B cell (primary cell): ENCODE measurements at places on chromosomes 2 and 18. TPM values are rescaled to one million over a fixed set of nuclear protein-coding genes. Genes with fewer than 3 reads are reported as not detected.

- DNase-seq, result no peak
- no peak overlapping the region for H3K27ac ChIP-seq
- H3K4me1 ChIP-seq, result no peaks in the 10 kb centered on the region
- H3K36me3 ChIP-seq, result no peaks in the 10 kb centered on the region
- no peaks in the 10 kb centered on the region for H3K27me3 ChIP-seq
- no peak overlapping the region for H3K4me3 ChIP-seq
These were observed 70.2 kb downstream of the SOCS6 start for GRCh38 chr18:70359071-70359470.

DNA sequence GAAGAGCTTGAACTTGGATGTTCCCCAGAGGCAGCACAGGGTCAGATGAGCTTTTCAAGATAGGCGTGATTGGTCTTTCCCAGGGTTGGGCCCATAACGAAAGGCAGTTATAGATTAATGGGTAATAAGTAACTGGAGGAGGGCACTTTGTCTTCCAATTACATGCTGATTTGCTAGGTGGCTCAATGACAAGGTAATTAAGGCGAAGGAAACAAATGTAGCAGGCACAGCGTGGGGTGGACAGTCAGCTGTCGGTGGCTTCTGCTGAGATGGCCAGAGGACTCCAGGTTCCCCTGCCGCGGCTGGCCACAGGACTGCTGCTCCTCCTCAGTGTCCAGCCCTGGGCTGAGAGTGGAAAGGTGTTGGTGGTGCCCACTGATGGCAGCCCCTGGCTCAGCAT is at the start of gene UGT1A4:
Gene UGT1A4 (plus strand): TSS at position 185 of the 400 bp plus-strand sequence. CDS start 85 bp downstream, at position 270.
- no peak within 1 kb of the TSS for H3K27ac ChIP-seq
- no peaks in the 10 kb centered on the region for H3K4me1 ChIP-seq
- no peak for DNase-seq
- no peak within 1 kb of the TSS for H3K4me3 ChIP-seq

DNA sequence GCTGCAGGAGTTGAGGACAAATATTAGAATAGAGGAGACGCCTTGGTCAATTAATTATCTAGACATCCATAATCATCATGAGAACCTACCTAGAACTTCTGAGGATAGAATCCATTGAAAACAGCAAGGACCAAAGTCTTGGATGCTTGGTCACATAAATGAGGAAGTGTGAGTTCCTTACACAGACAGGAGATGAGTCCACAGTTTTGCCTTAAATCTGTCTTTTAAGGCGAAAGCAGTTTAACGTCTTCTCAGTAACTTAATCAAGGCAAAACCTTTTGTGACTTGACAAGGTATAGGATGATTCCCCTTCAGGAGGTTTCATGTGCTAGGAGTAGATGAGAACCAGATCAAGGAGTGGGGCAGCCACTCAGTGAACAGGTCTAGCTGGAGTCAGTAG is 1783.2 kb upstream of the CELF4 start:
- H3K27ac ChIP-seq, result no peak overlapping the region
- no peaks in the 10 kb centered on the region for H3K4me1 ChIP-seq
- H3K36me3 ChIP-seq, result no peaks in the 10 kb centered on the region
- H3K27me3 ChIP-seq, result no peaks in the 10 kb centered on the region

DNA sequence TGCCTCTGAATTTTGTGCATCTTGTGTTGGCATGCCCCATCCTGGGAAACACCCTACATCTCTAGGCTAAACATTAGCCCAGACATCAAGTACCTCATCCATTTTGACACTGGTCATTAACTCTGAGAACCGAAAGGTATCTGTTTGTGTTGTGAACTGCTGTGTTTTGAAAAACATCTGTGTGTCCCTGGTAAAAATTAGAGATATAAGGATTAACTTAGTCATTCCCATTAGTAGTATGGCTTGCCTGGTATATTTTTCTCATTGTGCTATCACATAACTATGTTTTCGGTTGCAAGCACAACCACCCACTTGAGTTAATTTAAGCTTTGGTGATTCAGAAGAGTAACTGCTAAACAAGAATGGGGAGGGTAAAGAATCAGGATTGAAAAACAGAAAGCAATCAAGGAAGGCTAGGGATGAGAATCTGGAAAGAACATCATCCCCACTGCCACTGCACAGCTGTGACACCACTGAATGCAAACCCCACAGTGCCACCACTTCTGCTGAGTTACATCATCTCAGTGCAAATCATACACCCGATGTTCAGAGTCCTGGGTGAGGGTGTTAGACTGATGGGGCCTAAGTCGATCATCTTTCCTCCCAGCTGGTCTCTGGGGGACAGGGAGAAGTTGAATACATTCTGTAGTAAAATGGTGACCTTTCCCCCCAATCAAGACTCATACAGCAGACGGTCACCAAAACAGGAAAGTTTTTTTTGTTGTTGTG is 234.0 kb downstream of the EPHA4 start:
- H3K4me1 ChIP-seq, result no peaks in the 10 kb centered on the region
- no peaks in the 10 kb centered on the region for H3K36me3 ChIP-seq
- no peak for DNase-seq
- no peaks in the 10 kb centered on the region for H3K27me3 ChIP-seq
- H3K4me3 ChIP-seq, result no peak overlapping the region
- H3K27ac ChIP-seq, result no peak overlapping the region

GRCh38 chr2:14909795-14910194 is 277.3 kb downstream of the LRATD1 start:
- no peak overlapping the region for H3K27ac ChIP-seq
- H3K27me3 ChIP-seq, result no peaks in the 10 kb centered on the region
- no peak for DNase-seq
- no peaks in the 10 kb centered on the region for H3K36me3 ChIP-seq
- H3K4me3 ChIP-seq, result no peak overlapping the region

DNA sequence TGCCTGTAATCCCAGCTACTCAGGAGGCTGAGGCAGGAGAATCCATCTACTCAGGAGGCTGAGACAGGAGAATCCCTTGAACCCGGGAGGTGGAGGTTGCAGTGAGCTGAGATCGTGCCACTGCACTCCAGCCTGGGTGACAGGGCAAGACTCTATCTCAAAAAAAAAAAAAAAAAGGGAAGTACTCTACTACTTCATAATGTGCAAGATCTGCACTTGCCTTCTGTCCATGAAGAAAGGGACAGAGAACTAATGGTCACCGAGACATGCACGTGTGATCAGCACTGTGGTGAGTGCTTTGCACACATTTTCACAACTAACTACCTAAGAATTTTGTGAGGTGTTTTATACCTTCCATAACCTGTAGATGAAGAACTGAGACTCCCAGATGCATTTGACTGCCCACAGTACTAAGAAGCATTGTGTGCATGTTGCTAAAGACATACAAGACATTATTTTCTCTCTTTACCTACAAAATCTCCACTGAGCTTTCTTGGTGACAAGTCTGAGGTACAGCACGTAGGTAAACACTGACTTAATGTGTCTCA is 784.8 kb upstream of the ID2 start:
- no peaks in the 10 kb centered on the region for H3K36me3 ChIP-seq
- no peak for DNase-seq
- peaks cover 8% of the 10 kb centered on the region for H3K4me1 ChIP-seq
- H3K27ac ChIP-seq, result no peak overlapping the region

GRCh38 chr2:37271376-37272067 is 40.1 kb downstream of the NDUFAF7 start:
- no peak overlapping the region for H3K27ac ChIP-seq
- peaks cover 15% of the 10 kb centered on the region for H3K36me3 ChIP-seq
- no peak overlapping the region for H3K4me3 ChIP-seq
- no peaks in the 10 kb centered on the region for H3K27me3 ChIP-seq
- no peak for DNase-seq
- H3K4me1 ChIP-seq, result no peaks in the 10 kb centered on the region

DNA sequence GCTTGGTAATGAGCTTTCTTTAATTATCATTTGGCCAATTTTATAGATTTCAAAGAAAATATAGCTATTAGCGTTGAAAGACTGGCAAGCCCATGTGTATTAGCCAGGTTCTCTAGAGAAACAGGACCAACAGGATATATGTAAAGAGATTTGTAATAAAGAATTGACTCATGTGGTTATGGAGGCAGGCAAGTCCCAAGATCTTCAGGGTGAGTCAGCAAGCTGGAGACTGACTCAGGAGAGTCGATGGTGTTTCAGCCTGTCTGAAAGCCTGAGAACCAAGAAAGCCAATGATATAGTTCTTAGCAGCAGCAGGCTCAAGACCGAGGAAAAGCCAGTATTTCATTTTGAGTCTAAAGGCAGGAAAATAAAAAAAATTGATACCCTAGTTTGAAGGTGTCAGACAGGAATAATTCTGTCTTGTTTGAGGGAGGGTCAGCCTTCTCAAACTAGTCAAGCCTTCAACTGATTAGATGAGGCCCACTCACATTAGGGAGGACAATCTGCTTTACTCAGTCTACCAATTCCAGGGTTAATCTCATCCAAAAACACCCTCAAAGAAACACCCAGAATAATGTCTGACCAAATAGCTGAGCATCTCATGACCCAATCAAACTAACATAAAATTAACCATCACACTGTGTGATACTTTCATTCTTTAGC is 78.3 kb upstream of the CRIM1 start:
- no peaks in the 10 kb centered on the region for H3K27me3 ChIP-seq
- H3K36me3 ChIP-seq, result no peaks in the 10 kb centered on the region
- no peak overlapping the region for H3K27ac ChIP-seq
- no peak overlapping the region for H3K4me3 ChIP-seq
- no peak for DNase-seq
- H3K4me1 ChIP-seq, result no peaks in the 10 kb centered on the region

DNA sequence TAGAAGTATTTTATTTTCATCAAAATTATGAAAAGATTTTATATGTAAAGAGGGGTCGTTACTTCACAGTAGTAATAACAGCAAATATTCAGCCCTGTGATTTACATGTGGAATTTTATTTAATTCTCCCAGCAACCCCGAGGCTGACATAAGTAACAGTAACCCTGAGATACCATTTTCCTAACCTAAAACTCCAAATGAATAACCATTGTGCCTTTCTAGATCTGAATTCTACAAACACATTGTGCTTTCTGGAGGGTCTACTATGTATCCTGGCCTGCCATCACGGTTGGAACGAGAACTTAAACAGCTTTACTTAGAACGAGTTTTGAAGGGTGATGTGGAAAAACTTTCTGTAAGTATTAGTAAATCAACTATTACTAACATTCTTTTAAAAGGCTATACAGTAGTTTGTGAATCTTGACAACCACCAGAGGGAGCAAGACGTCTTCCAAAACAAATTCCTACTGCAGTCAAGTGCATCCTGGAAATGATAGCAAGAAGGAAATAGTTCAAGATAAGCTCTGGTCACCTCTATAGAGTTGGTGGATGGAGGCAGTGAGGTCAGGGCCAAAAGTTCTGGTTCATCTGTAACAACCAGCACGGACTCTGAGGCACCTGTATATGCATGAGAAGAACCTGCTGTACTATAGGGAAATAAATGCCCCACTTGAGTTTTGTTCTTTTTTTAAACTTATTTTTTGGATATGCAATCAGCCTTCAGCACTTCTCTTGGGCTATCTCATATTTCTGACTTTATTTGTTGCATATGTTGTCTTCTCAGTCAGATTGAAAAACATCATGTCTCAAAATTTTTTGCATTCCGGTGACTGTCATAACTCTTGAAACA is 37.4 kb downstream of the ACTR2 start:
- H3K36me3 ChIP-seq, result peaks cover 77% of the 10 kb centered on the region
- no peak overlapping the region for H3K4me3 ChIP-seq
- peak; percentile 62 for DNase-seq
- H3K4me1 ChIP-seq, result no peaks in the 10 kb centered on the region

DNA sequence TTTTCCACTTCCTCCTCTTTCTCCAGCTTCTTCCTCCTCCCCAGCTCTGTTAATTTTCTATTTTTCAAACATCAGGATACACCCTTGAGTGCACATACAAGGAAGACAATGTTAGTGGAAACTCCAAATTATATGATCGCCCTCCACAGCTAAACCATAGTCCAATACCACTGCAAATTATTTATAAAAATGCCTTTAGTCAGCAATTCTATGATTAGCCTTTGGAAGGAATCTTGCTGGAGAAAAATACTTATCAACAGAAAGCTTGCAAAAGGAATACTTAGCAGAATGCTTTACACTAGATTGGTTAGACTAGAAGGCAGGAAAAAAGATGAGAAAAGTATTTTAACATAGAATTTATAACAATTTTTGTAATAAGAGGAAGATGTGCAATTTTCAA is 178.9 kb downstream of the FAM124B start:
- no peak overlapping the region for H3K27ac ChIP-seq
- H3K4me1 ChIP-seq, result no peaks in the 10 kb centered on the region
- H3K4me3 ChIP-seq, result no peak overlapping the region
- no peaks in the 10 kb centered on the region for H3K27me3 ChIP-seq
- no peaks in the 10 kb centered on the region for H3K36me3 ChIP-seq

- H3K36me3 ChIP-seq, result peaks cover 6% of the 10 kb centered on the region
- DNase-seq, result no peak
- no peak overlapping the region for H3K4me3 ChIP-seq
- H3K27ac ChIP-seq, result no peak overlapping the region
- H3K27me3 ChIP-seq, result no peaks in the 10 kb centered on the region
These were observed 4.6 kb upstream of the CLK1 start for GRCh38 chr2:200869014-200869413.

DNA sequence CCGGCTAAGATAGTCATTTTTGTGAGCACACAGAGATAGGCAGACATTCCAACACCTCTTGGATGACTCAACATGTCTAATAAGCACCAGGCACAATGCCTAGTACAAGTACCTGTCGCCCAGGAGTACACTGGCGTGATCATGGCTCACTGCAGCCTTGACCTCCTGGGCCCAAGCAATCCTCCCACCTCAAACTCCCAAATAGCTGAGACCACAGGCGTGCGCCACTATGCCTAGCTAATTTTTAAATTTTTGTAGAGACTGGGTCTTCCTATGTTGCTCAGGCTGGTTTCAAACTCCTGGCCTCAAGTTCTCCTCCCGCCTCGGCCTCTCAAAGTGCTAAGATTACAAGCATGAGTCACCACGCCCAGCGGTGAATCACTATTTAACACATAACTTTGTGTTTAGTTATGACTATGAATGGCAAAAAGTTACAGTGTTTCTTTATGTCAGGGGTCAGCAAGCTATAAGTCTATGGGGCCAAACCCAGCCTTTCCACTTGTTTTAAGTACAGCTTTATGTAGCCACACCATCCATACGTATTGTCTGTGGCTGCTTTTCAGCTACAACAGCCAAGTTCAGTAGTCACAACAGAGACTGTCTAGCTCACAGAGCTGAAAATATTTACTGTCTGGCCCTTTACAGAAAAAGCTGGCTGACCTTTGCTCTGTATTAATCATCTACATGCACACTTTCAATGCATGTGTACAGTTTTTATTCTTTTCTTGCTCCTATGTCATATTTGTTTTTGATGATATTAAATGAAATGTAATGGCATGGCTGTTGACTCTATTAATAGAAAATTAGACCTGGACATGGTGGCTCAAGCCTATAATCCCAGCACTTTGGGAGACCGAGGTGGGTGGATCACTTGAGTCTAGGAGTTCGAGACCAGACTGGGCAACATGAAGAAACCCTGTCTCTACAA is 18.7 kb downstream of the ORC2 start:
- H3K4me1 ChIP-seq, result no peaks in the 10 kb centered on the region
- no peak for DNase-seq
- no peak overlapping the region for H3K4me3 ChIP-seq
- peaks cover 1% of the 10 kb centered on the region for H3K36me3 ChIP-seq

GRCh38 chr2:47771211-47771610 is 11.7 kb upstream of the MSH6 start:
- no peak for DNase-seq
- no peak overlapping the region for H3K27ac ChIP-seq
- no peak overlapping the region for H3K4me3 ChIP-seq
- H3K4me1 ChIP-seq, result peaks cover 9% of the 10 kb centered on the region
- H3K36me3 ChIP-seq, result no peaks in the 10 kb centered on the region

Gene FOXD4L1
- total RNA-seq, result 0.32 and 0.81 TPM in 2 replicates

Gene RTKN
- total RNA-seq, result 10.5 and 12.2 TPM in 2 replicates

Gene NETO1
- total RNA-seq, result 7.2 and 10.5 TPM in 2 replicates

Gene POTEC
- not detected in 2 replicates for total RNA-seq

Gene C2orf74
- total RNA-seq, result 16.2 and 18.3 TPM in 2 replicates

Gene MATN3
- not detected in 2 replicates for total RNA-seq

Gene SCN9A
- total RNA-seq, result not detected in 2 replicates

Gene UPP2
- not detected in 2 replicates for total RNA-seq

Gene PROKR1
- total RNA-seq, result not detected in 2 replicates

Gene IL37
- total RNA-seq, result 0.79 TPM in 1 of 2 replicates, not detected in the other

Gene SLC4A3
- total RNA-seq, result not detected in 2 replicates

Gene COLEC12
- not detected in 2 replicates for total RNA-seq

Gene BOLL
- not detected in 2 replicates for total RNA-seq
